ENCODE measurements at places on chromosomes 2 and 18.
A peak's percentile ranks its signal among the peaks of the same experiment; 100 is the strongest.

- peak; percentile 57 for DNase-seq
Observed at GRCh38 chr2:226411727-226412360, 387.8 kb downstream of the IRS1 start.

DNA sequence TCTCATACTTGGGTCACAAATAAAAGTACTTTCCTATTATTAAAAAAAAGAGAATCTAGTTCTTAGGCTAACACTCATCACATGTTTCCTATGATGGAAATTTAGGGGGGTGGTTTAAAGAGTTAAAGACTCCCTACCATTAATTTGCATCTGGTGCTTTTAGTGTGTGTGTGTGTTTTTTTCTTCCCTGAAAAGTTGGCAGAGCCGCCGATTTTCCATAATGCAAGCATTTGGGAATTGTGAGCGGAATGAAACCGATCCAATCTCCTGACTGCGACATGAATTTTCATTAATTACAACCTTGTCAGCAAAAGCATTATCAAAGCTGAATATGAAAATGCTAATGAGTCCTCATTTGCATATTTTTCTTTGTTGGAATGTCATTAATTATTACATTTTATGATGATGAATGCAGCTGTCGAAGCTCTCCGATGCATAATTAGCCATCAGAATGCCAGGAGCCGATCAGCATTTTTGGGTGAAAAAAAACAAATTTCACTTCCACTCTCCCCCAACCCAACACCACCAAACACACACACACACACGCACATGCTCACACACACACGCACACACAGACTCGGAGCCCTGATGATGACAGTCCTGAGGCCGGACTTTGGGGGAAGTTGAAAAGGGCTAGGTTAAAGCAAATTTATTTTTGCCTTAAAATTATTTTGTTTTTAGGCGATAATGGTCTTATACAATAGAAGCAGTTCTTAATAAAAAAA is 165.4 kb downstream of the TCF4 start:
- DNase-seq, result no peak

- DNase-seq, result no peak
Observed at GRCh38 chr18:78309924-78310323, 669.7 kb upstream of the SALL3 start.

GRCh38 chr2:233513953-233514655 is 52.5 kb downstream of the USP40 start:
- DNase-seq, result no peak

- DNase-seq, result no peak
Observed at GRCh38 chr2:23243073-23243659, 141.8 kb upstream of the KLHL29 start.

- DNase-seq, result peak; percentile 58
Observed at GRCh38 chr18:46917108-46917802, at the start of the genes KATNAL2 and PIAS2. KATNAL2 (plus strand) TSS chr18:46917602; CDS start chr18:46946873, 29,271 bp downstream. PIAS2 (minus strand) TSS chr18:46917507; CDS start chr18:46917345, 162 bp downstream.

- DNase-seq, result no peak
Observed at GRCh38 chr18:2536493-2536892, 34.8 kb downstream of the METTL4 start.
